Forelimb muscle (tissue), 1 donor: ENCODE measurements at places on chromosomes 2 and 18. TPM values are rescaled to one million over a fixed set of nuclear protein-coding genes. Genes with fewer than 3 reads are reported as not detected.

The ARHGAP28 gene
- polyA plus RNA-seq: 22.5 TPM

The SRBD1 gene
- 9.2 TPM for polyA plus RNA-seq

The GNAL gene
- 1.1 TPM for polyA plus RNA-seq

The CDCA7 gene
- polyA plus RNA-seq: 12.1 TPM

The VSNL1 gene
- polyA plus RNA-seq: 4.9 TPM

The SERPINB5 gene
- not detected for polyA plus RNA-seq

The LIMS4 gene
- 3.8 TPM for polyA plus RNA-seq

The ANKRD29 gene
- 4.0 TPM for polyA plus RNA-seq

The NETO1 gene
- not detected for polyA plus RNA-seq

The STAT4 gene
- 1.7 TPM for polyA plus RNA-seq

The RUFY4 gene
- polyA plus RNA-seq: 0.16 TPM

- DNase-seq: no peak
These were observed at the start of gene GALNT3 for GRCh38 chr2:165793779-165794535. TSS of gene GALNT3 (minus strand) at chr2:165794247. CDS start at chr2:165770700, 23,547 bp downstream.

DNA sequence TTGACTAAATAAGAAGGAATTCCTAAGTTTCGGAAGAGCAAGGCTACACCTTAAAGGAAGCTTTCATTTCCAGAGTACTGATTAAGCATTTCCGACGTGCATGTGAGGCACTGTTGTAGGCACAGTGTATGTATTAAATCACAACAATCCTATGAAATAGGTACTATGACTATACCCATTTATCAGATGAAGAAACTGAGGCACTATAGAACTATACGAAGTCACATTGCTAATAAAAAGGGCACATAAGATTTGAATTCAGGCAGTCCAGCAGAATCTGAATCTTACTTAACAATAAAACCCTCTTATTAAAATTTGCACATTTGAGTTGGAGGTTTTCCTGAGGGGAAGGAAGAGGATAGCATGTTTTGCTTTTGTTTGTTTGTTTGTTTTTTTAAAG, 243.5 kb upstream of the FANCL start:
- no peak for DNase-seq

DNA sequence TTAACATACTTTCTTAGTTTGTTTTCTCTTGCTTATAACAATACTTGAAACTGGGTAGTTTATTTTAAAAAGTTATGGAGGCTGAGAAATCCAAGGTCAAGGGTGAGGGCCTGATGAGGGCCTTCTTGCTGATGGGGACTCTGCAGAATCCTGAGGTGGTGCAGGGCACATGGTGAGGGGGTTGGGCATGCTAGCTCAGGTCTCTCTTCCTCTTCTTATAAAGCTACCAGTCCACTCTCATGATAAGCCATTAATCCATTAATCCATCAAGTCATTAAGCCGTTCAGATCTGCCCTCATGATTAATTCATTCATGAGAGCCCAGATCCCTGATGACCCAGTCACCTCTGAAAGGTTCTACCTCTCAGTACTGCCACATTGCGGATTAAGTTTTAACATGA, 21.4 kb downstream of the ALMS1 start:
- DNase-seq: no peak

DNA sequence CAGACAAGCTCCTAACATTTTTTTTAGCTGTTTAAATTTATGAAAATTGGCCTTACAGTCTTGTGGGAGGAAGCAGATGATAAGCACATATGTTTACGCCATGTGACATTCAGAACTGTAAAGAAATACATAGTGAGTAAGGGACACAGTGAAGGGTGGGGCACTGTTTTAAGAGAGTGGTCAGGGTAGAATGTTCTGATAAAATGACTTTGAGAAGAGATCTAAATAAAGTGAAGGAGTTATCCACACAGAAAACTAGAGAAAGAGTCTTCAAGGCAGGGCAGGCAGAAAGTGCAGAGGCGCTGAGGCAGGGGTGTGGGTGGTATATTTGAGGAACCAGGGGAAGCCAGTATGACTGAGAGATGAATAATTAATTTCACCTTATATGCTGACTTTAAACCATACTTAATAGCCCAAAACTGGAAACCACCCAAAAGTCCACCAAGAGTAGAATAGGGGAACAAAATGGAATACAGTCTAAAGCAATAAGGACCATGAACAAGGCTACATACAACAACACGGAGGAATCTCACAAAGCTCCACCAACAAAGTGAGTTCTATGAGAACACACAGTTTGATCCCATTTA, 8.6 kb downstream of the MREG start:
- no peak for DNase-seq

- no peak for DNase-seq
These were observed 307.9 kb upstream of the MEIS1 start for GRCh38 chr2:66127061-66127460.

DNA sequence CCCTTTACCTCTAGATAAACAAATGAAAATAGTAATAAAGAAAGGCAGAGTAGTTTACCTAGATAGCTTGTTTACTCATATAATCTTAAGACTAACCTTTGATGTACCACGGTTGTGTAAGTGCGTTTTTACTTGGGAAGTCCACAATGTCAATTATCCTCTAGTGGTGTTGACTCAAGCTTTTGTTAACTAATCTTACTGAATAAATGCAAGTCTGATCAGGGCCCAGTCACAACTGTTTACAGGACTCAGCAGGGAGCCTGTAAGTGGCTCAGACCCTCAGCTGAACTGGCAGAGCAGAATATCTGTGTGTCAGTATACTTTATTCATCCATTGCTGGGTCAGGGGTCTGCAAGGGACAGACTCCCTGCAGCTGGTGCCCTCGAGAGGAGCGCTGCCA, 98.1 kb upstream of the ACAA2 start:
- no peak for DNase-seq

DNA sequence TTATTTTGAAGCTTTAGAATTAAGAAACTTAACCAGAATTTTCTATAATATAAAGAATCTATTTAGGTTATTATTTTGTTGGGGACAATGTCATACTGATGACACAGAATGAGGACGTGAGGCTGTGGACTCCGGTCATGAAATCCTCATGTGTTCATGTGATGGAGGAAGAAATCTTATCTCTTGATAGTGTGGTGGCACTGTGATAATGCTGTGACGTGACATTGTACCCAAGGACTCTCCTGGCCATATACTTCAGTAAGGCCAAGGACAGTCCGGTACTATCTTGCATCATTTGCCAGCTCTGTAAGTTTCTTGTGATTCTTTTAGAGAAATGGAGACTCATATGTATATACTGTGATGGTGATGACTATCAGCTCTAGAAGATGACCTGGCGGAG, 59.1 kb downstream of the SLC9A2 start:
- DNase-seq: no peak

GRCh38 chr18:3450012-3450798, at the start of gene TGIF1:
TSS of gene TGIF1 (plus strand) at chr18:3450172. CDS start at chr18:3450490, 318 bp downstream.
- DNase-seq: peak; percentile 73

DNA sequence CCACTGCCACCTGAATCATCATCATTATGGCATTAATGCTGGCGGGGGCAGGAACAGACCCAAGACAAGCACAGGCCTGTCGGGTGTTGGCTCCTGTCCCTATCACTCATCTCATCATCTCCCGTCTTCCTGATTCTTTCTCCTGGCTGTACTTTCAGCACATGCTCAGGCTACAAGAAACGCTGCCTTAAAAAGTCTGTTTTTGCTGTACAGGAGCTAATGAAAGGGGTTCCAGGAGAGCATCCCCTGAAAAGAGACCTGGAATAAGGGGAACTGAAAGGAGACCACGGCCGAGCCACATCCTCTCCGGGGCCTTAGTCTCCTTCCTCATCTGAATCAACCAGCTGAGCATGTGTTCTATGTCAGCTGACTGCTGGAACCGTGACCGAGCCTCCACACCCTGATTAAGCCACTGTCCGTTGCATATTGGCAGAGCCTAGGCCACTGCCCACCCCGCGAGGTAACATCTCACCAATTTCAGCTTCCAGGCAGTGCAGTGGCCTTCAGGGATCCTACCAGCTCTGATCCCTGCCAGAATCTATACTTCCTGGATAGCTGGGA, 62.6 kb downstream of the DNMT3A start:
- DNase-seq: no peak

- no peak for DNase-seq
These were observed 37.2 kb upstream of the SNED1 start for GRCh38 chr2:240960971-240961876.

DNA sequence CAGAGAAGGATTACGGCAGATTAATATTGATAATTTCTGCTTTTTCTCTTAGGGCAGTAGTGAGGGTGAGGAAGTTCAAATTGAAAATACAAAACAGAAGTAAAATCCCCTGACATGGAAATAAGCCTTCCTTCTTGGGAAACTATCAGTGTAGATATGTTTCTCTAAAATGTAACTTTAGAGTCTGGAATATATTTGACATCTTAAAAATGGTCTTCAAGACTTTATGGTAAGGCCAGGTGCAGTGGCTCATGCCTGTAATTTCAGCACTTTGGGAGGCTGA, 33.0 kb downstream of the INPP5D start:
- DNase-seq: no peak

- DNase-seq: no peak
These were observed 372.6 kb upstream of the NT5C1B start for GRCh38 chr2:18961991-18962421.

- no peak for DNase-seq
These were observed 8.6 kb upstream of the ZNF407 start for GRCh38 chr18:74589021-74589420.

DNA sequence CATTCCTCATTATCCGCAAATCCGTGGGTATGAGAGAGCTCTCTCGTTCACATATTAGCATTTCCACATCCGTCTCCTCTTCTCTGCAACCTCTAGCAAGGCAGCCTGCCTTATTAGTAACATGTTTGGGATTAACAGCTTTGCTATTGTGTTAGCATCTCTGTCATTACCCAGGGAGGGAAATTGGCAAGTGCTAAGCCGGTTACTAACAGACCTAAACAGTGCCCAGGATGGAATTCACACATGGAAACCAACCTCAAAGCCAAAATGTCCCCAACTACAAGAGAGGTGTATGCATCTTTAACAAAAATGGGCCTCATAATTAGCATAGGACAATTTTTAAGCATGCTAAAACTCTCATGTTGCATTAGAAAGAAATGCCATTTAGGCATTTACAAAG, 309.0 kb upstream of the MEIS1 start:
- DNase-seq: no peak

DNA sequence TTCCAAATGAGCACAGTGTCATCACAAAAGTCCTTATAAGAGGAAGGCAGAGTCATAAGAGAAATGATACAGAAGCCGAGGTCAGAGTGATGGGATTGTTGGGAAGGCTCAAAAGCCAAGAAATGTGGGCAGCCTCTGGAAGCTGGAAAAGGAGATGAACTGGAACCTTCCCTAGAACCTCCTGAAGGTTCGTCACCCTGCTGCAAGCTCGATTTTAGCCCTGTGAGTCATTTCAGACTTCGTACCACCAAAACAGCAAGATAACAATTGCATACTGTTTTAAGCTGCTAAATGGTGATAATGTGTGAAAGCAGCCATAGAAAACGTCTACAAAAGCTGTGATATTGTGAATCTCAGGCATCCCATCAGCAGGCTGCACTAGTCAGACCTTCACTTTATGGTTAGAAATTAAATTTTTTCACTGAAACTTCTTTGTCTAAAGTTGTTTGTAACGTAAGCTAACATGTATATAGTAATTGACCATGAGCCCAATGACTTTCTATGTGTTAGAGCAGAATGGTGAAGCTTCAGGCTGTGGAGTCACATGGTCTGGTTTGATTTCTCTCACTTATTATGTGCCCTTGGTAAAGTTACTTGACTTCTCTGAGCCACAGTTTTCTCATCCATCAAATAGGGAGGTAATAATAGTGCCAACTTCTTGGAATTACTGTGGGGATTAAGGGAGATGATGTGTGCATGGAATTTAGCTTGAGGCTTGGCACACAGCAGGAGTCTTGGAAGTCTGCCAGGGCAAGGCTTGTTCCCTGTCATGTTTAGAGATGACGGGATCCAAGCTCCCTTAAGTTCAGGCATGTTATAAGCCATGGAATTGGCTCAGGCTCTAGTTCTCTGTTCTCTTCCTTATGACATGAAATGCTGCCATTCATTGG, 132.0 kb upstream of the CCDC195 start:
- no peak for DNase-seq

GRCh38 chr2:53786352-53786704, 425 bp downstream of the ASB3 start:
- no peak for DNase-seq

DNA sequence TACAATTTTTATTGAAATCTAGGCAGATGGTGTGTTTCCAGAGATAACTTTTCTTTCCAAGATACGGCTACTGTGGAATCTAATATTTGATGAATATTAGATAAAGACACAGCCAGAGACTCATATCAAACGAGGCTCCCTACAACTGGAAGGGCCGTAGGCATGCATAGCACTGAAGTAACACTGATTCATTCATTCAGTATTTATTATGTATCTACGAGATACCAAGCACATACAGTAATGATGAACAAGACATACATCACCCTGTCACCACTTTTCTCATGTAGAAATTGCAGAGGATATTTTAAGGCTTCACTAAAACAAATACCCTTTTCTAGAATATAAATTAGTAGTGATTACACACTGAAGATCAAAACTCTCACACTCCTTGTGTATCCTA, 74.5 kb downstream of the KCTD18 start:
- no peak for DNase-seq

GRCh38 chr18:58784601-58785137, 80.0 kb upstream of the ZNF532 start:
- no peak for DNase-seq

- no peak for DNase-seq
These were observed 267.0 kb downstream of the NOL4 start for GRCh38 chr18:33957707-33958106.

DNA sequence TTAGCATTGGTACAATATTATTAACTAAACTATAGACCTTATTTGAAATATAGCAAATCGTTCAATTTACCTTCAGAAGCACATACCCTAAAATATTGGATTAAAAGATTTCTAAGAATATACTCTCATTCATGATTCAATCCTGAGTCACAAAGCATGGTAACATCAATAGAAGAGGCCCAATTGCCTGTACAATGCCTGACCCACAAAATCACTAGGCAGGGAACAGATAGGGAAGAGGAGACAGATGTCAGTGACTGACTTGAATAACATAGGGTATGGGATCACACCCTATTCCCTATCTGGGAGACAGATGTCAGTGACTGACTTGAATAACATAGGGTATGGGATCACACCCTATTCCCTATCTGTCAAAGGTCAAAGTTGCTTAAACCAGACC, 611.6 kb upstream of the VRK2 start:
- no peak for DNase-seq

- DNase-seq: no peak
These were observed 30.6 kb downstream of the CYB5A start for GRCh38 chr18:74261053-74261713.

DNA sequence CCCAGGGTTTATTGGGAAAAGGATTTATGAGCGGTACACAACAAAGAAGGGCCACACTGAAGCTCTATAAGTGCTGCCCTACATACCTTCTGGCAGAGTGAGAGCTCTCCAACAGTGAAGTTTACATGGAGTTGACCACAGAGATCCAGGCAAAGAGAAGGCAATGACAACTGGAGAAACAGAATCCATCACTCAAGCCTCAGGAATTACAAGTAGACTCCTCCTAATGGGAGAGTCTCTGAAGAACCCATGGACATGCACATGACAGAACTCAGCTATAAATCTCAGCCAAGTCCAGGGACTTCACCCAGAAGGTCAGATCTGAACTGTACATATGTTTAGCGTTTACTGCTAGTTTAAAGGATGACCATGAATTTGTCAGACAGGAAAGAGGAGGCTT, 164.7 kb downstream of the DNAH7 start:
- DNase-seq: no peak
